H1 (cell line): ENCODE measurements at places on chromosomes 4 and X. TPM values are rescaled to one million over a fixed set of nuclear protein-coding genes. Genes with fewer than 3 reads are reported as not detected.

The ASB12 gene
- 1.2 and 1.3 TPM in 2 replicates for total RNA-seq

DNA sequence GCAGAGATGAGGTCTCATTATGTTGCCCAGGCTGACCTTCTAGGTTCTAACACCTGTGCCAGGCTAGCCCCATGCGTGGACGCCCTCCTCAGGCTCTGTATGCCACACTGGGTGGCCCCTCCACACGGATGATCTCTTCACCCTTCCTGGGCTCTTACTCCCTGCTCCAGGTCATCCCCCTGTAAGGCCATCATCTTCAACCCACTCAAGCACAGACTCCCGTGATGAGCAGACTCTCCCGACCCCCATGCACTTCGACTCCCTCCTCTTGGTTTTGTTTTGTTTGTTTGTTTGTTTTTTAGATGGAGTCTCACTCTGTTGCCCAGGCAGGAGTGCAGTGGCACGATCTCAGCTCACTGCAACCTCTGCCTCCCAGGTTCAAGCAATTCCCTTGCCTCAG, 70.9 kb downstream of the HPRT1 start:
- H3K27ac ChIP-seq, result no peak overlapping the region
- no peak for DNase-seq
- no peaks in the 10 kb centered on the region; the same call in 1 of the 2 replicates for H3K4me1 ChIP-seq
- peaks cover 4% of the 10 kb centered on the region; the same call in 1 of the 2 replicates for H3K27me3 ChIP-seq

The CLDN22 gene
- total RNA-seq, result not detected in 2 replicates

- no peaks in the 10 kb centered on the region; the same call in 1 of the 2 replicates for H3K27me3 ChIP-seq
- H3K36me3 ChIP-seq, result no peaks in the 10 kb centered on the region
- no peak overlapping the region for H3K4me3 ChIP-seq
- H3K27ac ChIP-seq, result no peak overlapping the region
- H3K4me1 ChIP-seq, result no peaks in the 10 kb centered on the region
Measured at GRCh38 chr4:1195109-1195671, 22.8 kb upstream of the SPON2 start.

The SHROOM2 gene
- total RNA-seq, result 14.1 and 14.2 TPM in 2 replicates
